CMK (cell line): ENCODE measurements at places on chromosomes 3 and 15.
A peak's percentile ranks its signal among the peaks of the same experiment; 100 is the strongest.

DNA sequence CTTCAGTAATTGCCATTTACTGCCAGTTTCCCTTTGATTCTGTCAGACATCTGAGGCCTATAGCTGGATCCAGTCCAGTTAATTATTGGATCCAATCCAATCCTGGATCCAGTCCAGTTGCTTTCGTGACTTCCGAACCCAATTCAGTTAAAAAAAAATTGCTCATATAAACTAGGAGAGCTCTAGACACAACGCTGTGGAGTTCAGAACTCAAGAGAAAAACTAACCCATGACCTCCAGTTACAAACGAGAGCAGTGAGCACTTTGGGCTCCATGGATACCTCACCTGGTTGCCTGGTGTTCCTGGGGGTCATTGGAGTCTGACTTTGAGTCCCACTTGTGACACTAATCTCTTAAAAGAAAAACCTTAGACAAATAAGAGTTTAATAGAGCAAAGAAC, 269.8 kb downstream of the THSD4 start:
- DNase-seq: no peak

GRCh38 chr3:139110072-139110830, 65.6 kb upstream of the PRR23C start:
- DNase-seq: no peak

DNA sequence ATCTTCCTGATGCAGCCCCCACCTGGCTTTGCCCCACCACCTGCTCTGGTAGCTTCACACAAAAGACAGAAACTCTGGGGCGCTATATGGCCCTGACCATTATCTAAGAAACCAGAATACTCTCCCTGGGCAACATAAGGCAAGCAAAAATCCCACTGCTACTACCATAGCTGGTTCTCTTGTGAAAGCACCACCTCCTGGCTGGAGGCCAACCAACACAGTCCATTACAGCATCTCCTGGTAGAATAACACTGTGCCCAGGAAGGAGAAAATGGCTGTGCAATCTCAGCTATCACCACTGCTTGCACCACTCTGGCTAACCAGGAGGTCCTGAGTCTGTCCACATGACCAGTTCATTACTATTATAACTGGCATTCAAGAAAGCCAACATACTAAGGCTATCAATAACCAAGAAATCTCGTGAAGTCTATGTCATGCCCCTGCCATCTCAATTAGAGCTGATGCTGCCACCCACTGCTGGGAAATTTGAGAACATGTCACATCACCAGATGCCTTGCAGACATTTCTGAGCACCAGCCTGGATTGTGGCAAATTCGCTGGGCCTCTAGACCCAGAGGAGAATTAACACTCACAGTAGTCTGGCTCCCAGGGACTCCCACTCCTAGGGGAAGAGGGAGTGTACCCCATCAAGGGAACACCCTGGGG, 1114.8 kb downstream of the ROBO2 start:
- no peak for DNase-seq

DNA sequence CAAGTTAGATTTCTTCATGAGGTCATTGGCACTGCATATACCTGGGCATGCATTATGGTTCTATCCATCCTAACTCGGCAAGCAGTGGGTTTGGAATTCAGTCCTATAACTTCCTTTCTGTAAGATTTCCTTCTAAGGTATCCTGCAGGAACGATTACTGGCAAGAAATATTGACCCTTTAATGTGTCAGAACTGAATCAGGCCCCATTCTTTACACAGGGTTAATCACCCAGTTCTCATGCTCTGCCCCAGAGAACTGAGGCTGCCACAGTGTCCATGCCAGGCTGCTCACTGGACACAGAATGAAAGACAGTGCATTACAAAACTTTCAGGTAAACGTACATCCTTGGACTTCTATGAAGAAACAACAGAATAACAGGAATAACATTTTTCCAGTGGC, 108.9 kb downstream of the RPL22L1 start:
- DNase-seq: no peak

GRCh38 chr3:53219895-53220483, 35.8 kb downstream of the TKT start:
- peak; percentile 39 for DNase-seq

- no peak for DNase-seq
Observed at GRCh38 chr15:69749797-69750196, 297.2 kb downstream of the RPLP1 start.

DNA sequence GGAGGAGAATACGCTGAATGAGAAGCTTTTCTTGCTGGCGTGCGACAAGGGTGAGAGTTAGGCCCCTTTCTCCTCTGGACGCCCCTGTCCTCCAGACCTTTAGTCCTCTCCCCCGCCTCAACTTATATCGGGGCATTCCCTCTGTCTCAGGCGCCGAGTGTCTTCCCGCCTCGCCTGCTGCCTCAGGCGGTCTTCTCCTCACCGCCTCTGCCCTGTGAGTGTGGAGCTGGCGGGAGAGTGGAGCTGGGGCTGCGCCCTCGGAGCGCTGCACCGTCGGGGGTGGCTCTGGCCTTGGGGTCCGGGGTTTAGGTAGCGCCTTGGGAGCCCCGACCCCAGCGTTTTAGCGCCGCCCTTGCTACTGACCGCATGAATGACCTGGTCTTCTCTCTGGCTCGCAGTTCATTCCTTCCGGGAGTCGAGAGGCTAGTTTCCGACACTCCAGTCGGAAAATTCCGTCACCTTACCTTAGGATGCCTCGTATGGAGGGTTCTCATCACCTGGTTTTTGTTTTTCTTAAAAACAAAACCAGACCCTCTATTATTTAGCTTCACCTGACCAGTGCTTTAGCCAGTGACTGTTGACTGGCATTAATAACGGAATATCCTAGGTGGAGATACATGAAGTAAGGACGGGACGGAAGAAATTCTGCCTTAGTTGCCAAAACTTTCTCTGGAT, 985 bp downstream of the TRPC1 start:
- DNase-seq: no peak

DNA sequence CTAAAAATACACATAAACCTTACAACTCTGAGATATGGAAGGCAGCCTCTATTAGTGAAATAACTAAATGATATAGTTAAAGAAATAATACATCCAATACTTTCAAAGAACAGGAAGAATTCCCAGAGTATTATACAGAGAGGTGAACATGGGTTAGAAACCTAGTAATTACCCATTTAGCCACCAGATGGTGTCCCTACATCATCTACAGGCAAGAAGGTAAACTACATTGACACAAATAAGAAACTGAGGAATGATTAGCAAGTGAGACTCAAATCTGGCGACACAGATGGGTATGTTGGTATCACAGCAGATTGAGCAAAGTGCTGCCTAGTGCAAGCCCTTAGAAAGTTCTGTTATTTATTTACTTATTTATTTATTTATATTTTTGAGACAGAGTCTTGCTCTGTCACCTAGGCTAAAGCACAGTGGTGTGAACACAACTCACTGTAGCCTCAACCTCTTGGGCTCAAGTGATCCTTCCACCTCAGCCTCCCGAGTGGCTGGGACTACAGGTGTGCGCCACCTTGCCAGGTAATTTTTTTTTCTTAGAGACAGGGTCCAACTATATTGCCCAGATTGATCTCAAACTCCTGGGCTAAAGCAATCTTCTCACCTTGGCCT, 28.2 kb downstream of the NEK4 start:
- DNase-seq: no peak

DNA sequence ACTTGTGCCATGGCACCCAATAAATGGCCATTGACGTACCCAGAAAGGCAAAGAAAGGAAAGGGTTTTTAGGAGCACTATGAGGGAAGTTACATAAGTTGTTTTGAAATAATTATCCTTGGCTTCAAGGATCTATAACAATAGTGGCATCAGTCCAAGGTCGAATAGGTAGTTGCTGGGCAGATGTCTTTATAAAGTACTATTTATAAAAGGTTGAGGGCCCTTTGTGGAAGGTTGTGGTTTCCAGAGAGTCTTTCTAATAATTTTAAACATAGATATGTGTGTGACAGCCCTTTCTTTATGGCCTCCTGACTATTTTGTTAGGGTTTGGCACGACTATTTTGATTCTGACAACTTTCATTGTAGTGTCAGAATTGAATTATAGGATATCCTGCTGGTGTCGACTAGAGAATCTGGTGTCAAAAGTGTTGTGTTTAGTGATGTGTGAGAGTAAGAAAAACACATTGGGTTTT, 260.5 kb downstream of the PYDC2 start:
- DNase-seq: no peak

DNA sequence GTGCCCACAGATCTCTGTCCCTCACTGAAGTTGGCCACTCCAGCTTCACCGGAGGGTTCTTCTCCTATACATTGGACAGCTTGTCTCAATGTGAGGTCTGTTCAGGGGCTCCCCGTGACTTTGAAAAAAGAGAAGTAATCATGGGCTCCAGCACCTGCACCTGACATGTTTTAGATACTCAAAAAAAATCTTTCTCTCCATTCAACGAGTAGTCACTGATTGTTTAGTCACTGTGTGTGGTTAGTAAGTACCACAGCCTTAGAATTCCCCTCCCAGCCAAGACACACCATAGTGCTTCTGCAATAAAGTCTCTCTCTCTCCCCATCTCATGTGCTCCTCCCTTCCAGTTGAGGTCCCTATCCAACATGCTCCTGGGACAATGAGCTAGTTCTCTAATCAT, 18.6 kb downstream of the CCR9 start:
- DNase-seq: no peak

DNA sequence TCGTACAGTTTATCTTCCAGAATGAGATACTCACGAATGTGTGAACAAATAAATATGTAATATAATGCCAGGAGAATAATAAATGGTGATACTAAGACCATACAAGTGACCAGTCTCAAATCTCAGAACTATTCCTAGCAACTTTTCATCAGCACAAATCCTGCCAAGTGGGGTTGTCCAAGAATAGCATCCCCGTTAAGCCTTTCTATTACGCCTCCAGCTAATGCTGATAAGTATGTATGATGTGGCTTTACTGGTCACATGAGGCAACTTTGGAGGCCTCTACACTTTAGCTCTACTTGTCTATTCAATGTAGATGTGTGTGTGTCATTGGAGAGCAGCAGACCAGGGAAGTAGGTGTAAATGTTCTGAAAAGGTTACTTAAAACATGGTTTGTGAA, 129.5 kb downstream of the KCNMB2 start:
- DNase-seq: no peak

DNA sequence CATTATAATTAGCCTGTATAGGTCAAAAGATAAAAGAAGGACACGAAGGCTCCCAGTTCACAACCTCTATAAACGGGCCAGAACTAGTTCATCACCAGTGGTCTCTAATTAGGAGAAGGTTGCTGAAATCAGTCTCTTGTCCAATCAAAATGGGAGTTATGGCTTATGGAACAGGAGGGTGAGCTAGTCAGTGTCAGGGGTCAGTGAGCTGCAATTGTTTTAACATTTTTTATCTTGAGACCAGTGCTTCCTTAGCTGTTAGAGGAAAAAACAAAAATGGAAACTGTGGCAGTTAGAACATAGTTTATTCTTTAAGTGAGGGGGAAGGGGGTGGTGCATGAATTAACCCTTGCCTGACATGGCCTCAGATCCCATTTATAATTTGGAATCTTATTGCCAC, 141.7 kb downstream of the KCNMB2 start:
- no peak for DNase-seq

DNA sequence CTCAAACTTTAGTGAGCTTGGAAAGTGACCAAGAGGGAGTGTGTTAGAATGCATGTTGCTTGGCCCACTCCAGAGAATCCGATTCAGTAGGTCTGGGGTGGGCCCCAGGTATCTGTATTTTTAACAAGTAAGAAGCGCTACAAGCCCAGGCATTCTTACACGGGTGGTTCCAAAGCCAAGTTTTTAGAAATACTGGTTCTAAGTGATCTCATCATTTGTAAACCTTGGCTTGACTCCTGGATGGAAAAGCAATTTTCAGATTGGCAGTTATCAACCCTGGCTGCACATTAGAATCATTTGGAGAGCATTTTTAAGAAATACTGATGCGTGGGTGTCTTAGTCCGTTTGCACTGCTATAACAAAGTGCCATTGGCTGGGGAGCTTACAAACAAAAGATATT, 27.3 kb upstream of the ST8SIA2 start:
- DNase-seq: no peak

GRCh38 chr3:85790445-85791030, 831.7 kb downstream of the CADM2 start:
- no peak for DNase-seq

GRCh38 chr15:69358850-69359249, 55.3 kb upstream of the KIF23 start:
- no peak for DNase-seq
